MCF 10A (cell line): ENCODE measurements at places on chromosomes 1 and 21. TPM values are rescaled to one million over a fixed set of nuclear protein-coding genes. Genes with fewer than 3 reads are reported as not detected.
A peak's percentile ranks its signal among the peaks of the same experiment; 100 is the strongest.

- DNase-seq: peak; percentile 8
Observed at GRCh38 chr1:30412241-30413110, 310.9 kb downstream of the MATN1 start.

DNA sequence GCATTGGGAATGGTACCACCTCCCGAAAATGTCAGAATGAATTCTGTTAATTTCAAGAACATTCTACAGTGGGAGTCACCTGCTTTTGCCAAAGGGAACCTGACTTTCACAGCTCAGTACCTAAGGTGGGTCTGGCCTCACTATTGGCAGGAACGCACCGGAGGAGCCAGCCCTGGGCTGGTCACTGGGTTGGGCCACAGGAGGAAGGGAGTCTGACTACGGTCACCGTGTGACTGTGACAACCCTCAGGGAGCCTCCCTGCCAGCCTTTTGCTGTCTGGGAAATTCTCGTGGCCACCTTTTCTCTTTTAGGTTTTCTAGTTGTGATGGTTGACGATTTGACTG lies 2.2 kb downstream of the IL10RB start:
- DNase-seq: no peak

GRCh38 chr1:16187748-16188401 lies 24.6 kb downstream of the ARHGEF19 start:
- DNase-seq: peak; percentile 82

- peak; percentile 54 for DNase-seq
Observed at GRCh38 chr1:38152351-38153065, 105.9 kb upstream of the POU3F1 start.

Gene KIAA1614
- total RNA-seq: 0.66 and 1.1 TPM in 2 replicates
